IPS DF 19.7 (cell line): ENCODE measurements at places on chromosomes 2 and 18.

DNA sequence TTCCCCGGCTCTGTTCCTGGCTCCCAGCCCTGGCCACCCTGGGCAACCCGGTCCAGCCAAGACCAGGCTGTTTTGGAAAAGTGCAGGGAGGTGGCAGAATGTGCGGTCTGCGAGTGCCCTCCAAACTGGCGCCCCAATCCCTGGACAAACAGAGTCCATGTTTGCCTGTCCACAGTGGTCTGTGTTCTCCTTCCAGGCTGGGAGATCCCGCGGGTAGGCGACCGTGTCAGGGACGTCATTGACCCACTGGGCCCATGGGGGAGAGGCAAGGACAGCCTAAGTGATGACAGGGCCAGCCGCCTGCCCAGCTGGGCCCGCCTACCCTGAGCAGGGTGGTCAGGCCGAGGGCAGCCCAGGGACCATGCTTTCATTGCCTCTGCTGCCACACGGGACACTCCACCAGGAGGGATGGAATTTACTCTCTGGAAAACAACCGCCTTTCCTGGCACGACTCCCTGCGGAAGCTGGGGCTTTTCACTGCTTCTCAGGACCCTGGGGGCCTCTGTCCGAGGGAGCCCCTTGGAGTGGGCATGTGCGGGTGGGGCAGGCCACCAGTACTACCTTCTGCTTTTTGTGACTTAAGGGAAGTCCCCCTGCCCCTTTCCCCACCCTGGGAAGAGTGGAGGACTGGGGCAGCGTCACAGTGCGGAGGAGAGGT, 20.1 kb downstream of the CYP26B1 start:
- no peak for DNase-seq

DNA sequence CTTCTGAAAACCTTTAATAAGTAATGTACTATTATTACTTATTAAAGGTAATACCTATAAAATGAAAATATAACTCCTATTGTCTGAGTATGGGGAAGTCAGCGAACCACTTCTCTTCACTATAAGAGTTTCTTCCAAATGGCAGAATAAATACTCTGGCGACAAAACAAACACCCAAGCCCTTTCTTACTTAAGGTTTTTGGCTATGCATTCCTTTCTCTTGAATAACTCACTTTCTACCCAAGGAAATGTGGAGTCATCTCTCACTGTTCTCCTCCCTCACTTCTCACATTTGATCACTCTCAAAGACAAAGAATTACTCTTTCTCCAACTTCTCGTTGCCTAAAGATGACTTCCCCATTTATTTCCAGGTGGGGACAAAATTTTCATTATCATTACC, 816.8 kb upstream of the CRIM1 start:
- no peak for DNase-seq

GRCh38 chr2:125371867-125372266, 1284.1 kb upstream of the GYPC start:
- DNase-seq: no peak

DNA sequence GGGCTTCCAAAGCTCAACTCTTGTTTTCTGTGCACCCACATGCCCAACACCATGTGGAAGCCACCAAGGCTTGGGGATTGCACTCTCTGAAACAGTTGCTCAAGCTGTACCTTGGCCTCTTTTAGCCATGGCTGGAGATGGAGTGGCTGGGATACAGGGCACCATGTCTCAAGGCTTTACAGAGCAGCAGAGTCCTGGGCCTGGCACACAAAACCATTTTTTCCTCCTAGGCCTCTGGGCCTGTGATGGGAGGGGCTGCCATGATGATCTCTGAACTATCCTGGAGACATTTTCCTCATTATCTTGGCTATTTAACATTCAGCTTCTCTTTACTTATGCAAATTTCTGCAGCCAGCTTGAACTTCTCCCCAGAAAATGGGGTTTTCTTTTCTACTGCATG, 179.7 kb upstream of the LRP1B start:
- no peak for DNase-seq

DNA sequence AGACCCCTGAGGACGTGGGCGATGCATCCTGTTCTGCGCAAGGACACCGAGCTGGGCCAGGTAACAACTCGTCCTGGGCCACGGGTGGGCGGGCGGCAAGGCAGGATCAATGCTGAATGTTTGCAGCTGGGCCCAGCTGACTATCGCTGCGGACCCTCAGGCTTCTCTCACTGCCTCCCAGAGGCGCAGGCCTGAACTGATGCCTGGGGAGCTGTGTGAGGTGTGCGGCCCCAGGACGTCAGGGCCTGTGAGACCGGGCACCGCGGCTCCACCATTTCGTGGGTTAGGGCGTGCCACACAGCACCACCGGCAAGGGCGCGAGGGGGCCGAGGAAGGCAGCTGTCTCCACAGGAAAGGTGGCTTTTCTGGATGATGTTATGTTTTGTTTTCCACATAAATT, 307.4 kb downstream of the NDUFA10 start:
- no peak for DNase-seq

GRCh38 chr2:183059561-183059960, 19.0 kb upstream of the DUSP19 start:
- no peak for DNase-seq

GRCh38 chr2:209525331-209525730, 101.5 kb downstream of the MAP2 start:
- DNase-seq: no peak

DNA sequence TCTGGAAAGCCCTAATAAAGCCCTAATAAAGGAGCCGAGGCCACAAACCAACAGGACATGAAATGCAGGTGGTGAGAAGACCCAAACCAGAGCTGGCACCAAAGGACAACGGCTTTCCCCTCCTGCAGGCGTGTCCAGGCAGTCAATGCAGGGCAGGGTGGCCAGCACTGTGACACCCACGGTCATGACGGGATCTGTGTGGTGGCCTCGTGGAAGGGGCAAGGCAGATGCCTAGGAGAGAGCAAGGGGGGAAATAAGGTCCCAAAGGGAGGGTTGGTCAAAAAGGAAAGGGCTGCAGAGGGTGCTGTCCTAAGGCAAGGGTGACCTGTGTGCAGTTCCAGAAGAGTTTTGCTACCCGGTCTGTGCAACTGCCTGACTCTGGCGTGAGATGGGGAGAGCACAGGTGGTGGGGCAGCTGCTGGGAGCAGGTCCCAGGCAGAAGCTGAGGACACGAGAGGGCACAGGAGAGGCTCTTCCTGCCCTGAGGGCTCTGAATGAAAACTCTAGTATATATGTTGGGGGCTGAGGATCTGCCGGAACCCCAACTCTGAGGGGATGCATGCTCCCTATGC, 156.7 kb downstream of the TPO start:
- no peak for DNase-seq

GRCh38 chr2:23460228-23460627, 75.2 kb downstream of the KLHL29 start:
- DNase-seq: no peak

DNA sequence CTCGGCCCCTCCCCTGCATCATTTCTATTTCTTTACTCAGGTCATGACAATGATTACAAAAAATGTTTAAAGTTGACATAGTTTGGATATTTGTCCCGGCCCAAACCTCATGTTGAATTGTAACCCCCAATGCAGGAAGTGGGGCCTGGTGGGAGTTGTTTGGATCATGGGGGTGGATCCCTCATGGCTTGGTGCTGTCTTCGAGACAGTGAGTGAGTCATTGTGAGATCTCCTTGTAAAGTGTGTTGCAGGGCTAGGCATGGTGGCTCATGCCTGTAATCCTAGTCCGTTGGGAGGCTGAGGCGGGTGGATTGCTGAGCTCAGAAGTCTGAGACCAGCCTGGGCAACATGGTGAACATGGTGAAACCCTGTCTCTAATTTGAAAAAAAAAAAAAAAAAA, 9.2 kb upstream of the MAP4K4 start:
- no peak for DNase-seq

GRCh38 chr2:54936766-54937165, 113.5 kb downstream of the RTN4 start:
- DNase-seq: no peak

DNA sequence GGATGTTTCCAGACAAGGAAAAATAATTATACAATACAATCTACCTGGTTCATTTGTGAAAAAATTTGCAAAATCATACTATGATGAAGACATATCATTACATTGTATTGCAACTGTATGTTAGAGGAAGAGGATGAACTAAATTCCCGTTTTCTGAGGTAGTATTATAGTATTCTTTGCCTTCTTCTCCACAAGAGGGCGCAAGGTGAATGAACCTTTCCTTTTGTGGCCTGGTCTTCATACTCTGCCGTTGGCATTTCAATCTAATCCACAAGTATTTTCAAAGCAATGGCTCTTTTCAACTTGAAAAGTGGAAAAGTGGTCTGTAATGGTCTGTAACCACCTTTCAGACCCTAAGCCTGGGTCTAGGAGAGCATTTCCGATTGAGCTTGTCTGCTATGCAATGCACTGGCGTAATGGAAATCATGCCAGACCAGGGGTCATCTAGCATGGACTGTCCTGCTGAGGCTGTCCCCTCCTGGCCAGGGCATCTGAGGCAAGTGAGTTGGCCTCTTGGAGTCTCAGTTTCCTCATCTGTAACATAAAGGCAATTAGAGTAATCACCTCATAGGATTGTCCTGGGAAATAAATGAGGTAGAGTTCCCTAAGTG, 30.8 kb upstream of the ZNF396 start:
- DNase-seq: no peak

- no peak for DNase-seq
These were observed 539.7 kb upstream of the NETO1 start for GRCh38 chr18:73407506-73407905.

- DNase-seq: peak; percentile 95
These were observed 33.7 kb downstream of the SOX11 start for GRCh38 chr2:5725794-5726463.

GRCh38 chr2:241034490-241035141, 36.2 kb downstream of the SNED1 start:
- no peak for DNase-seq

DNA sequence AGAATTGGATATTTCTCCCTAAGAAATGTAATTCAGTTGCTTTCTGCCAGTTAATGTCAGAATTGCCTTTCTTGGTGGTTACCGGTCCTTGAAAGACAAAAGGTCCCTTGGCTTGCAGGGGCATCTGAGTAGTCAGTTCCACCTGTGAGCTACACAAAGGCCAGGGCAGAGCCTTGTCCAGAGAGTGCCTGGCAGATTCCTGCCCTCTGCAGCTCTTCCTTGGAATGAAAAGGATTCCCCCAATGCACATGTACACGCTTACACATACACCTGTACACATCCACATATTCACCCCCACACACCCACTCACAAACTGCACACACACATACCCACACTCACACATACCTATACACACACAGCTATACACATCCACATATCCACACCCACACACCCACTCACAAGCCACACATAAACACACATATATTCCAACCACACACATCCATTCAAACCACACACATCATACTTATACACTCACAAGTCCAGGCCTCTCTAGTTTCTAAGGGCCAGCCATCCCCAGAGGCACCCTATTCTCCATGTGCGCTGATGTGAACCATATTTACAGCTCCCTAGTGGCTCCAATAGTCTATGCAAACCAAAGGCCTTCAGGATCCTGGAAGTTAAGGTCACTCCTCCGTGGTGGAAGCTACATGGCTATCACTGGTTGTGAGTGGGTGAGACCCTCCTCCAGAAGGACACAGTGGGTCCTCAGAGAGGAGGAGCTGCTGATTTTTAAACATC, 9.6 kb downstream of the CYRIA start:
- no peak for DNase-seq

DNA sequence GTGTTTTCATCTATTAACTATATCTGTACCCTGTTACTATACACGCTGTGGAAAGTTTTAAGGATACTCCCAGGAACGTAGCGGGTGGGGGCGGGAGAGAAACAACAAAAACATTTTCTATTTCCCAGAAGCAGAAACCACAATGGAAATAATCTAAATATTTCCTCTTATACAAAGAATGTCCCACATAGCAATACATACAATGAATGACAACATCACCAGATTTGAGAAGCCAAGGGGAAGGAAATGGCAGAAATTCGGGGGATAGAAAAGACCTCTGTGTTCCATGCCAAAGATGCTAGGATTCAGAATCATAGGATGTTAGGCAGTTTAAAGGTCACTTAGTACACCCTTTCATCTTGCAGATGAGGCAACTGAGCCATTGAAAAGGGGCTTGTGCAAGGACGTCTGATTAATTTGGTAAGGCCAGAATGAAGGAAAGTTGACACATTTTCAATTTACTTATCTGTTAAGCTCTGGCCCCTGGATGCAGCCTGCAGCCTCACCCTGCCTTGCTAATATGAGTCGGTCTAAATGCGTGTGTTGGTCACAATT, 41.1 kb upstream of the SCYGR1 start:
- DNase-seq: no peak

DNA sequence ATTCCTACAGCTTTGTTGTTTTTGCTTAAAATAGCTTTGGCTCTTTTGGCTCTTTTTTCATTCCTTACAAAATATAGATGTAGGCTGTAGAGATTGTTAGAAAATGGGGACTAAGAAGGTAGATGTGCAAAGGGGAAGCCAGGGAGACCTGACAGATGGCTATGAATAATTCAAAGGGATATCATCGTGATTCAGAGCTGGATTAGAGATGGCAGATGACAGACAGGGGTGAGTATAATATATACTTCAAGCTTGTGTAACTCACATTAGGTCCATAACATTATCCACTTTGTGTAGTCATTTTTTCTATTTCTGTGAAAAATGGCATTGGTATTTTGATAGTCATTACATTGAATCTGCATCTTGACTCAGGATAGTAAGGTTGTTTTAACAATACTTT, 422.9 kb upstream of the ST6GAL2 start:
- DNase-seq: no peak

- DNase-seq: no peak
These were observed 84.2 kb upstream of the CD302 start for GRCh38 chr2:159882130-159882745.

GRCh38 chr2:201773990-201774389, 6.7 kb downstream of the ALS2 start:
- DNase-seq: no peak

- DNase-seq: no peak
These were observed 44.0 kb downstream of the STEAP3 start for GRCh38 chr2:119267604-119268003.

GRCh38 chr2:208326016-208326415, 60.0 kb downstream of the PIKFYVE start:
- DNase-seq: no peak

GRCh38 chr2:194003911-194004310, 1653.1 kb upstream of the SLC39A10 start:
- no peak for DNase-seq

DNA sequence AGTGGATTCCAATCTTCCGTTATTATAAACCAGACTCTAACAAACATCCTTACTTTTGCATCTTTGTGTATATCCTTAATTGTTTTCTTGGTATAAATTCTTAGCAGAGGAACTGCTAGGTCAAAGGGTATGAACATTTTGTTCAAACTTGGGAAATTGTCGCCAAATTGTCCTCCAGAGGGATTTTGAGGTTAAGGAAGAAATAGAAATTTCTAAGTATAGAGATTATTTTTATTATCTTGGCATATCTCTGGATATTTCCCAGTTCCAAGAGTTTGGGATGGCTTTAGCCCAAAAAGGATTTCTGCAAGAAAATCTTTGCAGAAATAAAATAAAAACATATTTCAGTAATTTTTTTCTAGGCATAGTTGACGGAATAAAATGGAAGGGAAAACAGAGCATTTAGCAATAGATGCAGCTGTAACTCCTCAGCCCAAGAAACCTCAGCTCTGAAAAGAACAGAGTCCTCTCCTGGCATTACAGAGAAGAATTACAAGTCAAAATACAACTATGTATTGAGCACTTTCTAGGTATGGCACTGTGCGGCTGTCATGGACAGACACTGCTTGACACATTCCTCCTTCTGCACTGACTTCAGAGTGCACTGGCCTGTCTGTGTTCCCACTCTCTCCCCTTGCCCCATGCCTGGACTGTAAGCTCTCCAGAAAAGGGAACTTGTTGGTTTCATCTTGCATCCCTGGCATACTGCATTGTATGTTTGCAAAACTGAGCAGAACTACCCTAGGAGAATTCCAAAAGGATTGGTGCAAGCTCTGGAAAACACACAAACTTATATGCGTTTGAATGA, 117.3 kb upstream of the STON1 start:
- DNase-seq: no peak
